ENCODE measurements at places on chromosomes 6 and 20. TPM values are rescaled to one million over a fixed set of nuclear protein-coding genes. Genes with fewer than 3 reads are reported as not detected.

DNA sequence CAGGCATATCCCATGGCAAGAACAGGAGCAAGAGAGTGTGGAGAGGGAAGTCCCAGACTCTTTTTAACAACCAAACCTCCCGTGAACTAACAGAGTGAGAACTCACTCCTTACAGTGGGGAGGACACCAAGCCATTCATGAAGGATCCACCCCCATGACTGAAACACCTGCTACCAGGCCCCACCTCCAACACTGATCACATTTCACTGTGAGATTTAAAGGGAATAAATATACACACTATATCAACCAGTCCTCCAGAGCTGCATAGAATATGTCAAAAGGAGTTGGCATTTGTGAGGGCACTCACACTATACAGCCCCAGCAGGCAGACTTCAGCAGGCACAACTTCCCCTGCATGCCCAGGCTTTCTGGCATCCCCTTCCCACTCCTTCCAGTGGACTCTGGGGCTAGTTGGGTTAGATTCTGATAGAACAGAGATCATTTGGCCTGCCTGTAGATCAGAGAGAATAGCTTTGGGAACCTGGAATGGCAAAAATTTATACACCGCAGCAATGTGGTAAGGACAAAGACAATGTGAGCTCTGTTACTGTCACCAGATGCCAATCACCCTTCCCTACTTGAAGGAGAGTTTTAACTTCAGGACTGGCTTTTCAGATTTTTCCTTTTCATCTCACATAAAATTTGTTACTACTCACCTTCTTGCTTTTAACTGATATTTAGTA, 25.2 kb upstream of the TENT5A start:
- DNase-seq = no peak

DNA sequence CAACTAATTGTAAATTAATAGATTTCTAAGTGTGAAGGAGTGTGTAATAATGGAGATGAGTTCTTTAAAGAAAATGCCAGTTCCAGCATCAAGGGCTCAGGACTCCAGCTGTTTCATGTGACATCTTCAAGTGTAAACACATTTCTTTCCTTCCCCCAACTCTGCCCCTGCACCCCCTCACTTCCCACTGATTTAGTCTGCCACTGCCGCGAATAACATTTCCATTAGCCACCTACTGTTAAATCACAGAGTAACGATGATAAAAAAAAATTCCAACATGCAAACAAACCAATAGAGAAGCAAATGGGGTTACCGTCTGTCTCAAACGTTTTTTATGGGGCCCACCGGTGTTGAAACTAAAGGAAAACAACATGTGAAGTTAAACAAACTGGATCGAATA, 414.3 kb downstream of the SAMD5 start:
- DNase-seq = no peak

DNA sequence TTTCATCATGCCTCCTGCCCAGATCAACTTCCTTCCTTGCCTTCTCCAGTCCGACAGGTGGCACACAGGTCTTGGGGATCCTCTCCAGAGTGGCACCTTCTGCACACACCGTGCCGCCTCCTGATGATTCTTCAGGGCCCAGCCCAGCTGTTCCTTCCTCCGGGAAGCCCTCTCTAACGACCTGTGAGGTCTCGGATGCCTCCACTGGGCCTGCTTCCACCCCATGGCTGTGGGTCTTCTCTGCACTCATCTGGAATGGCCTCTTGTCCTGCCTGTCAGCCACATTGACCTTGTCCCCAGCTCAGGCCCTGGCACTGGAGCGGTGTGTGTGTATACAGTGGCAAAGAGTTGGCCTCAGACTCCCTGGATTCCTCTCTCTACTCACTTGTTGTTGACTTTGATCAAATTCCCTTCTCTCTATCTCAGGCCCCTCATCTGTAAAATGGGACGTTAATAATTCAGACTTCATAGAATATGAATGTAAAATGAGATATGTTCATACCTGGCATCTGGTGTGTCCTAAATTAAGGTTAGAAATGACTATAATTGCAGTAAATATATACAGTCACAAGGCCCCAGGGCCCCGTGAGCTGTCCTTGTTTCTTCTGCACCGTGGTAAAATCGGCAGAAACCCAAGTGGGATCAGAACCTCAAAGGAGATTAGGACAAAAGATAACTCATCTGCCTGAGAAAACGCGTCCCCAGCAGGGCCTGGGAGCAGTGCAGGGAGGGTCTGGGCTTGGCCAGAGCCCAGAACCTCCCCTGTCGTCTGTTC, 1.5 kb downstream of the FAM210B start:
- DNase-seq = no peak

DNA sequence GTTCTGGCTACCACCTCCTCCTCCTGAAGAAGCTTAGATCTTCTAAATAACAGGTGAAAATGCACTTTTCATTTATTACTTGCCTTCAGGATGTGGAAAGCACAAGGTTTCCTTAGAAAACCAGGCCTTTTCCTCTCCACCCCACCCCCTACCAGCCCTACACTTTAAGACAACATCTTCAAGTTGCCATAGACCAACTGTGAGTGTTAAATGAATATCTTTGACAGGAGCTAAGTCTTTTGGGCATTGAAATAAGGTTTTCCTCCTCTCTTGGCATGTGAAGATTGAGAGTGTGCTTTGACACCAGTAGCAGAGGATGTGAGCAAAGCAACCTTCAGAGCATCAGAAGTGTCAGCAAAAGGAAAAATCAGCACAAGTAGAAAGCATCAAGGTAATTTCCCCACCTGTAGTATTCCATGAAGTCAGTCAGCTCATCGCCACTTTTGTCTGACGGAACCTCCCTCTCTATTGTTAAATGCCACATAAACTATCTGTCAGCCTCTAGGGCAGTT, 532.3 kb upstream of the MMS22L start:
- no peak for DNase-seq

DNA sequence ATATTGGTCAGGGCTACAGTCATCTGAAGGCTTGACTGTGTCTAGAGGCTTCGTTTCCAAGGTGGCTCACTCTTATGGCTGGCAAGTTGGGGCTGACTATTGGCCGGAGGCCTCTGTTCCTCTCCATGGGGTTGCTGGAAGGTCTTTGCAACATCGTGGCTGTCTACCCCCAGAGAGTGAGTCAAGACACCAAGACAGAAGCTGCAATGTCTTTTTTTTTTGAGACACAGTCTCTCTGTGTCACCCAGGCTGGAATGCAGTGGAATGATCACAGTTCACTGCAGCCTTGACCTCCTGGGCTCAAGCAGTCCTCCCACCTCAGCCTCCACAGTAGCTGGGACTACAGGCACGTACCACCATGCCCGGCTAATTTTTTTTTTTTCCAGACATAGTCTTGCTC, 29.4 kb upstream of the KIF3B start:
- no peak for DNase-seq

Gene PHACTR3
- total RNA-seq = not detected

Gene BPIFB4
- not detected for total RNA-seq

Gene BYSL
- 12.1 TPM for total RNA-seq

Gene SIRPA
- total RNA-seq = 78.7 TPM

Gene ZC2HC1B
- not detected for total RNA-seq

Gene C20orf144
- total RNA-seq = not detected

Data from omental fat pad (tissue), 4 donors.